ENCODE measurements at places on chromosomes 6 and 20. TPM values are rescaled to one million over a fixed set of nuclear protein-coding genes. Genes with fewer than 3 reads are reported as not detected.

DNA sequence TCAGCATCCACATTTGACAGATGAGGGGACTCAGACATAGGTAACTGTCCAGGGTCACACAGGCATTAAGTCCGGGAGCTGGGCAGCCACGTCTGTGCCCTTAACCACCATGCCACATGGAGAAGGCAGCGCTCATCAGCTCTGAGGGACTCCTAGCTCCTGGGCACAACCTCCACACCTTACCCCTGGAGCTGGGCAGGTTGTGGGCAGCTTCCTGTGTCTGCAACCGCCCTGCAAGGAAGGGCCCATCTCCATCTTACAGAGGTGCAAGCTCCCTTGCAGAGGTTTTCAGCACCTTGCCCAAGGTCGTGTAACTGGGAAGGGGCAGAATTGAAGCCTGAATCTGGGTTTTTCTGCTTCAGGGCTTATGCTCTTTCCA, 7.9 kb downstream of the CCDC167 start:
- no peak overlapping the region for H3K4me3 ChIP-seq
- no peak overlapping the region for H3K27ac ChIP-seq
- peaks cover 15% of the 10 kb centered on the region for H3K4me1 ChIP-seq

- peaks cover 12% of the 10 kb centered on the region for H3K36me3 ChIP-seq
- no peak for DNase-seq
- H3K27ac ChIP-seq, result no peak overlapping the region
- H3K4me1 ChIP-seq, result no peaks in the 10 kb centered on the region
These were observed 48.7 kb upstream of the ARMH2 start for GRCh38 chr6:24847402-24847801.

DNA sequence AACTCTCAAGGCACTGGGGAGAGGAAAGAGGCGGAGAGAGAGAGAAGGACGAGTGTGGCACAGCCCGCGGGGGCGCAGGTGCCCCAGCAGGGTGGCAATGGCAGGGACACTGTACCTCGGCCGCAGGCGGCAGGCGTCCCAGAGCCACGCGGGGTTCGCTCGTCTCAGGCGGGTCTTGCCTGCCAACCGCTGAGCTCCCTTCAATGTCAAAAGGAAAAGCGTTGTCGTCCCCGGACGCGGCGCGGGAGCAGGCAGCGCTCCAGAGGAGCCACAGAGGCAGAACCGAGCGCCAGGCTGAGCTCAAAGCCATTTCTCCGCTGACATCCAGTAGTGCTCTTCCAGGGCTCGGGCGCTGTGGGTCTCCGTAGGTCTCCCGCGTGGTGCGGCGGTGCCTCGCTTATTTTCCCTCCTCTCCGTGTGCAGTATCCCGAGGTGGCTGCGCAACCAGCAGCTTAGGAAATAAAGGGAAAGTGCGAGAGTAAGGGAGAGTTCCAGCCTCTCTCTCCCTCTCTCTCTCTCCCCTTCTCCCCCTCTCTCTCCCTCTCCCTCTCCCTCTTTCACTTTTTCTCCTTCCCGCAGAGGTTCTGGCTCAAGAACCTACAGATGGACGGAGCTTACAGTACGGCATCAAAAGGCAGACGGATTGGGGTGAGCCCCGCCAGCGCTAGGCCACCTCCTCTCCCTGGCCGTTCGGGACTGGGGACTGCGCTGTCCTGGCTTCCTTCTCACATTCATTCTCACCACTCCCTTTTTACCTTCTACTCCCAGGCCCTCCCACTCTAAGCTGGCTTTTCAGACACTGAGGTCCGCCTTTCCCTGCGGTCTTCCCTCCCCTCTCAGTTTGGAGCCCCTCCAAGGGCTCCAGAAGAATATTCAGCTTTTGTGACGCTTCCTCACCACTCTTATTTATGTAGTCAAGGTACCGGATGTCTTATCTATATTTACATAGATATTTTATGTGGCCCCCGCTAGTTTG, at the start of gene LAMA4:
Gene LAMA4 (minus strand): TSS at position 727 of the 976 bp plus-strand sequence. CDS start 417 bp downstream, at position 310.
- H3K4me1 ChIP-seq, result peaks cover 63% of the 10 kb centered on the region
- DNase-seq, result peak; percentile 33
- peak within 1 kb of the TSS; percentile 91 for H3K4me3 ChIP-seq
- no peaks in the 10 kb centered on the region for H3K27me3 ChIP-seq
- peaks cover 23% of the 10 kb centered on the region for H3K36me3 ChIP-seq
- peak within 1 kb of the TSS; percentile 89 for H3K27ac ChIP-seq

GRCh38 chr6:136303516-136303915, 13.9 kb upstream of the BCLAF1 start:
- DNase-seq, result no peak
- H3K4me1 ChIP-seq, result no peaks in the 10 kb centered on the region
- H3K36me3 ChIP-seq, result no peaks in the 10 kb centered on the region
- H3K27me3 ChIP-seq, result peaks cover 8% of the 10 kb centered on the region
- no peak overlapping the region for H3K4me3 ChIP-seq

Gene SLC4A11
- 2.5 TPM for total RNA-seq

Gene LGSN
- total RNA-seq, result not detected

Gene BTBD9
- 12.6 TPM for total RNA-seq

DNA sequence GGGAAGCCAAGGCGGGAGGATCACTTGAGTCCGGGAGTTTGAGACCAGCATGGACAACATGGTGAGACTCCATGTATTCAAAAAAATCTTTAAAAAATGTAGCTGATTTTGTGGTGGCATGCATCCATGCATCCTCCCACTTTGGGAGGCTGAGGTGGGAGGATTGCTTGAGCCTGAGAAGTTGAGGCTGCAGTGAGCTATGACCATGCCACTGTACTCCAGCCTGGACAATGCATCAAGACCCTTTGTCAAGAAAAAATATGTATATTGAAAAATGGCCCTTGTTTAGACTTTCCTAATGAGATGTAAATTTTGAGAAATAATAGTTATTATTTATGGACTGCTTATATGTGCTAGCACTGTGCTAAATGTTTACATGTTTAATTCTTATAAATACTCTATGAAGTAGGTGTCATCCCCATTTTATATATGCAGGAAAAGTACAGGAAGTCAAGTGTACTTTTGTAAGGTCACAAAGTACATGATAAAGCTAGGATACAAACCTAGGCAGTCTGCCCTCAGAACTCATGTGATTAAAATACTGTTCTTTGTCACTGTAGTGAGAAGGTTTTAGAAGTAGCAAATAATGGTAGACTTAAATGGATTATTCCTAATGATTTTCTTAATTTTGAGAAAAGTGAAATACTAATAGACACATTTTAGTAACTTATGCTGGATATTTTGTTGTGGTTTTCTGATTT, 58.8 kb downstream of the ITCH start:
- DNase-seq, result no peak
- H3K4me3 ChIP-seq, result no peak overlapping the region
- no peak overlapping the region for H3K27ac ChIP-seq
- H3K27me3 ChIP-seq, result no peaks in the 10 kb centered on the region
- H3K4me1 ChIP-seq, result peaks cover 19% of the 10 kb centered on the region

Gene PPDPF
- total RNA-seq, result 396 TPM

Gene PLG
- not detected for total RNA-seq

DNA sequence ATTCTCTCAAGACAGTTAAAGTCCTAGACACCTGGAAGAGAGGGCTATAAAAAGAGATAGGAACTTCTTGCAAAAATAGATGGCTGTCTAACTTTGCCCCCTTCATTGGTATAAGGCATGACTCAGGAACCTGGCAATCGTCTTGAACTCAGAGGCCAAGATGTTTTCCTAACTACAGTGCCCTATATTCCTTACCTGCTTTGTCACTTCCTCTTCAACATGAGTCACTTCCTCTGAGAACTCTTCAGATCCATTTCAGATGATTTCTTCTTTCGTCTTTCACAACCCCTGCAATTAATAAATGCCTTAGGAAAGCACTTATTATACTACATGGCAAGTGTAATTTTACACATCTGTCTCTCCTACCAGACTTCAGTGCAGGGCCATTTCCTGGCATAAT, 83.5 kb downstream of the HAO1 start:
- H3K36me3 ChIP-seq, result no peaks in the 10 kb centered on the region
- peaks cover 2% of the 10 kb centered on the region for H3K27me3 ChIP-seq
- H3K4me3 ChIP-seq, result no peak overlapping the region
- H3K27ac ChIP-seq, result peak overlapping the region; percentile 22
- peaks cover 59% of the 10 kb centered on the region for H3K4me1 ChIP-seq

GRCh38 chr20:47334022-47334551, 22.4 kb downstream of the ZMYND8 start:
- peak overlapping the region; percentile 82 for H3K4me3 ChIP-seq
- H3K4me1 ChIP-seq, result peaks cover 72% of the 10 kb centered on the region
- peak overlapping the region; percentile 89 for H3K27ac ChIP-seq

- H3K27me3 ChIP-seq, result peaks cover 3% of the 10 kb centered on the region
- H3K36me3 ChIP-seq, result no peaks in the 10 kb centered on the region
- DNase-seq, result no peak
- no peak overlapping the region for H3K4me3 ChIP-seq
These were observed 140.6 kb upstream of the AHI1 start for GRCh38 chr6:135638108-135638507.

Gene SCRT2
- not detected for total RNA-seq

- H3K4me1 ChIP-seq, result no peaks in the 10 kb centered on the region
- H3K27ac ChIP-seq, result no peak overlapping the region
- H3K4me3 ChIP-seq, result no peak overlapping the region
- H3K36me3 ChIP-seq, result no peaks in the 10 kb centered on the region
- H3K27me3 ChIP-seq, result peaks cover 4% of the 10 kb centered on the region
These were observed 133.5 kb upstream of the TMEM170B start for GRCh38 chr6:11404081-11404480.

Gene COL11A2
- total RNA-seq, result 0.52 TPM

DNA sequence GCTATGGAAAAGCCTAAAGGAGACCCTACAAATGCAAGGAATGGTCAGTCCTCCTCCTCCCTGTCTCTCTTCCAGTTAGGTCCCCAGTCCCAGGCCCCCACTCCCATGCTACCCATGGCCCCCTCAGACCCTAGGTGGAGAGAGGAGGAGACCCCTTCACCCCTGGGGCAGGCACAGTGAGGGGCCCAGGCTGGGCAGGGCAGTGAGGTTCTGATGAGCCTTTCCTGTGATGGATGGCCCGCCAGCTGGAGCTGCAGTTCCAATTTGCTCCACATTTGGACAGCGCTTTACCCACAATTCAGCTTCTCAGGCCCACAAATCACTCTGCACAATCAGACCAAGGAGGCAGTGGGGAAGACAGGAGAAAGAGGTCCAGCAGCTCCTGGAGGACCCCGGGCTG, 37.3 kb upstream of the MLN start:
- peak overlapping the region; percentile 77 for H3K4me3 ChIP-seq
- no peak for DNase-seq
- H3K27ac ChIP-seq, result peak overlapping the region; percentile 100
- H3K27me3 ChIP-seq, result no peaks in the 10 kb centered on the region

GRCh38 chr20:45344168-45344860, 3.9 kb downstream of the SDC4 start:
- peak overlapping the region; percentile 99 for H3K4me3 ChIP-seq
- H3K27ac ChIP-seq, result peak overlapping the region; percentile 94
- H3K4me1 ChIP-seq, result peaks cover 84% of the 10 kb centered on the region
- H3K27me3 ChIP-seq, result no peaks in the 10 kb centered on the region
- DNase-seq, result peak; percentile 86

Gene TENT5A
- 53.0 TPM for total RNA-seq

GRCh38 chr20:2879146-2879545, 5.9 kb downstream of the PTPRA start:
- 0 out of 2 replicates have a peak, but pooled peaks cover 5% of the 10 kb centered on the region for H3K36me3 ChIP-seq
- peak overlapping the region; percentile 81 for H3K27ac ChIP-seq
- peak; percentile 86 for DNase-seq

DNA sequence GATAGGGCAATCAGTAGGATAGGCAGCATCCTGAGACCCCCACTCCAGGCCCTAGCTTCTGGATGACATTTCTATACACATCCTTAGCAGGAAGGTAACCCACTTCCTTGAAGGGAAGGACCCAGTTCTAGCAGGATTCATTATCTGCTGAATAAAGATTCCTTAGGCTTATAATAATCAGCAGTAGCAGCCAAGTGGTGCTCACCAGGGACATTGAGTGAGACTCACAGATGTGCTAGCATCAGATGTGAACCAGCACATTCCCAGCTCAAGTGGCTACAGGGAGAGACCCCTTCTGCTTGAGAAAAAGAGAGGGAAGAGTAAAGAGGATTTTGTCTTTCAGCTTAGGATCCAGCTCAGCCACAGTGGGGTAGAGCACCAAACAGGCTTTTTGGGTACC, 244.8 kb upstream of the UFL1 start:
- no peaks in the 10 kb centered on the region for H3K27me3 ChIP-seq
- H3K4me3 ChIP-seq, result no peak overlapping the region
- H3K4me1 ChIP-seq, result no peaks in the 10 kb centered on the region

- DNase-seq, result no peak
- H3K4me1 ChIP-seq, result no peaks in the 10 kb centered on the region
- H3K4me3 ChIP-seq, result no peak overlapping the region
These were observed 8.5 kb upstream of the SLA2 start for GRCh38 chr20:36654506-36654905.

Gene STK4
- total RNA-seq, result 46.6 TPM

- no peak overlapping the region for H3K27ac ChIP-seq
- peaks cover 3% of the 10 kb centered on the region for H3K27me3 ChIP-seq
- no peak overlapping the region for H3K4me3 ChIP-seq
These were observed 110.6 kb downstream of the FNDC1 start for GRCh38 chr6:159279790-159280277.

Data from HFFc6 (cell line).